Astrocyte of the cerebellum (primary cell): ENCODE measurements at places on chromosomes 6 and 20.

DNA sequence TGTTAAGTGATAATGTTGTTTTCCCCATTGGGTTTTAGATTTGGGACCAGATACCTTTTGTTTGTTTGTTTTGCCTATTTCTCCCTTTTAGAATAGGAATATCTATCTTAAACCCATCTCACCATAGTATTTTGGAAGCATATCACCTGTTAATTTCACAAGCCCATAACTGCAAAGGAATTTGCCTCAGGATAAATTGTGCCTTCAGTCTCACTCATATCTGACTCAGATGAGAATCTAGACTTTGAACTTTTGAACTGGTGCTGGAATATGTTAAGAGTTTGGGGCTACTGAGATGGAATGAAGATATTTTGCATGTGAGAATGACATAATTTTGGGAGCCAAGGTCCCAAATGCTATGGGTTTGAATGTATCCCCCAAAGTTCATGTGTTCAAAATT is 607.4 kb downstream of the HACE1 start:
- DNase-seq: no peak

DNA sequence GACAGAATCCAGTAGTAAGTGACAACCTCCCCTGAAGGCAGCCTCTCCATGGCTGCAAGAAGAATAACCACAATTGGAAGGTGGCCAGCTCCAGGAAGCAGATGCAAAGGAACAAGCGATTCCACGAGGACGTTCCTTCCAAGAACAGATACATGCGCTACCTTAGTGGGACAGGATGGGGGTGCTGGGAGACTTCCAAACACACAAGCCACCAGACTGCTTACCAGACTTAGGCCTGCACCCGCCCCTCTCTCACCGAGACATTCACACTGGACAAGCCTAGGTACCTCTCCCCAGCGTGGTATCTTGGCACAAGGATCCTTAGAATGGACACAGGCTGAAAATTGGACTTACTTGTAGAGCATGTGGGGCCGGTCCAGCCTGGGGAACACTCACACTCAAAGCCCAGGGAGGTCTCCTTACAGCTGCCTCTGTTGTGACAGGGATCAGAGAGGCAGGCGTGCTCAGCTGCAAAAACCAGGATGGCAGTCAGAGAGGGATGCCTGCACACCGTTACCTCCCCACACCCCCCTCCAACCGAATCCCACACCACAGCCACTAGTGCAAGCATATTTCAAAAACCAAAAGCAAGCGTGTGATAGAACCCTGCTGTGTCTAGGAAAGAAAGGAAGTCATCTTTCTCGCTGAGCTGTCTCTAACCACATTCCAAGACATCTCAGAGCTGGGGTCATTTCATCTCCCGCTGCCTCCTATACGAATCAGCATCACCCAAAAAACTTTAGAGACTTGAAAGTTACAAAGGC is 22.4 kb downstream of the JAG1 start:
- no peak for DNase-seq

DNA sequence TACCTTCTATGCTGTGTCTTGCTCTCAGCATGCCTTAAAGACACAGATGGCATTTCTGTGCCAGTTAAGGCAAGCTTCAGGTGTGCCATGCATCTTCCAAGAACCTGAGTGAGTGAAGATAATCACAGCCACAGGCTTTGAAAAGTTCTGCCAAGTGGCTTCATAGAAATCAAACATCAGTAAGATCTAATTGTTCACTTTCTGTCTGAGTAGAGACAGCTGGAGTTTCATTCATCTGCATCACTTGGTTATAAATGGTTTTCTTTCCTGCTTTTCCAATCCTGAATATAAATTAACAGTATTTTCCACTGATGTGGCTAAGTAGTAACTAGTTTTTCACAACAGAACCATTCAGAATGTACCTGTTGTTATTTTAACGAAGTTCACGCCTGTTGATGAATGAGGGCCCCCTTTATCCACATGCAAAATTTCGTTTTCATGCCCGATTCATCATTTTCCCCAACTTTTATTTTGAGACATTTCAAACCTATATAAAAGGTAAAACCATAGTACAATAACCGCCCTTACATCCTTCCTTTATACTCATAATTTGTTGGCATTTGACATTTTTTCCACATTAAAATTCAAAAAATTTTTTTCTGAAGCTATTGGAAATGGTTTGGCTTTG is 38.6 kb upstream of the KCNG1 start:
- no peak for DNase-seq

DNA sequence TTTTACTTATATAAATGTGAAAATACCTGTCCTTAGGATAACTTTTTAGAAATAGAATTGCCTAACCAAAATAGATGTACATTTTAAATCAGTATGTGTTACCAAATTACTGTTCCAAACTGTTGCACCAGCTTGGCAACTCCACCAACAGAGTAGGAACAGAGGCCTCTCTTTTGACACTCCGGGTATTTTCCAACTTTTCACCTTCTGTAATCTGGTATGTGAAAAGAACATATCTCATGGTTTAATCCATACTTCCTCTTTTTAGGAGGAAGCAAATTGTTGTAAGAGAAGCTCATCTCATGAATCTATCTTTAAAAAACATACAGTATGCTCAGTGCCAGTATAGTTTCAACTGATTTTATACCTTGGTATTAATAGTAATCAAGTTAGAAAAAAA is 24.9 kb downstream of the RNF144B start:
- no peak for DNase-seq

DNA sequence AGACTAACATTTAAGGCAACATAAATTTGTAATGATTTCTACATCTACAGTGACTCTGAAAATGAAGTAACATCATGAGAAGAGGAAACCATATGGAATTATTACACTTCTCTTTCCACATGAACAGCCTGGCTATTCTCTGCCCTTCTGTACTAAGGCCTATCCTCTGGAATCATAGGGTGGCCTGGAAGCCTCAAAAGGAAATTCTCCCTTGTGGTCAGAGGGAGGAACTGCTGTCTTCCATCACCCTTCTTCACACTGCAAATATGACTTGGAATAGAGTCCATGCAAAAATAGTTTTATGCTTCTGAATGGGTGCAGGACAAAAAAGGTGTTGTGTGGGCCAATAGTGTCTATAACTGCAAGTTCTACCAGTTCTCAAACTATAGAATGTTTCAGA is 44.6 kb upstream of the SH3BGRL2 start:
- DNase-seq: no peak

DNA sequence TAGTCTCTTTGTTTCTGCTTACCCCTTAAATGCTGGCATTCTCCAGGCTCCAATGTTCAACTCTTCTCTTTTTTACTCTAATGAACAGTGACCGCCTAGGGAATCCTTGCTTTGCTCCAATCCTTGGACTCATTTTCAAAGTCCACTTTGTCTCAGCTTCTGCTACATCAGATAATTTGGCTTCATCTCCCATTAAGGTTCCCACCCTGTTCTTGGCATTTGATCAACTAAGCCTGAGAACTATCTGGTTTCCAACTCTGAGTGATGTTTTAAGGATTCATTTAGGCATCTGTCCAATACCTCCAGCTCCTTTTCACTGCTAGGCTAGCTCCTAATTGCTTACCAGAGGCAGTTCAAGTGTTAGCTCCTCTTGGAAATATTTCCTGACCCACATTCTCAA is 64.9 kb downstream of the ME1 start:
- peak; percentile 69 for DNase-seq

DNA sequence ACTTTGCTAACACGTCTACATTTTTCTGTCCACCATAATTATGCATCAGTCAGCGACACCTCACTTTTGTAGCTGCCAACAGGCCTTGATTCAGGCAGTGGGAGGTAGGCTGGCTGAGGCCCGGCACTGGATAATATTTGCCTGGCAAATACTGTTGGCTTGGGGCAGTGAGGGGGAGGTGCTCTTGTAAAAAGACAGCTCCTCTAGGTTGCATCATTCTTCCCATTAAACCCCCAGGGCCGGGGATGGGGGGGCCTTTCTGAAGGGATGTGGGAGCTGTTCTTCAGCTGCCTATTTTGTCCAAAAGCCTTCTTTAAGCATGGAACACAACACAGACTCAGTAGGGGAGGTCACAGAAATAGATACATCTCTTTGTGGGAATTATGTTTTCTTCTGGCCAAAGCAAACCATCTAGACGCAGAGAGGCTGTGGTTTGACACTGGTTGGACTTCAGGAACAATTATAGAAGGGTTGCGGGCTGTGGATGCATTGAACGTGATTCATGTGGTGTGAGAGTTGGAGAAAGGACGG is 338.3 kb upstream of the NT5E start:
- peak; percentile 19 for DNase-seq

DNA sequence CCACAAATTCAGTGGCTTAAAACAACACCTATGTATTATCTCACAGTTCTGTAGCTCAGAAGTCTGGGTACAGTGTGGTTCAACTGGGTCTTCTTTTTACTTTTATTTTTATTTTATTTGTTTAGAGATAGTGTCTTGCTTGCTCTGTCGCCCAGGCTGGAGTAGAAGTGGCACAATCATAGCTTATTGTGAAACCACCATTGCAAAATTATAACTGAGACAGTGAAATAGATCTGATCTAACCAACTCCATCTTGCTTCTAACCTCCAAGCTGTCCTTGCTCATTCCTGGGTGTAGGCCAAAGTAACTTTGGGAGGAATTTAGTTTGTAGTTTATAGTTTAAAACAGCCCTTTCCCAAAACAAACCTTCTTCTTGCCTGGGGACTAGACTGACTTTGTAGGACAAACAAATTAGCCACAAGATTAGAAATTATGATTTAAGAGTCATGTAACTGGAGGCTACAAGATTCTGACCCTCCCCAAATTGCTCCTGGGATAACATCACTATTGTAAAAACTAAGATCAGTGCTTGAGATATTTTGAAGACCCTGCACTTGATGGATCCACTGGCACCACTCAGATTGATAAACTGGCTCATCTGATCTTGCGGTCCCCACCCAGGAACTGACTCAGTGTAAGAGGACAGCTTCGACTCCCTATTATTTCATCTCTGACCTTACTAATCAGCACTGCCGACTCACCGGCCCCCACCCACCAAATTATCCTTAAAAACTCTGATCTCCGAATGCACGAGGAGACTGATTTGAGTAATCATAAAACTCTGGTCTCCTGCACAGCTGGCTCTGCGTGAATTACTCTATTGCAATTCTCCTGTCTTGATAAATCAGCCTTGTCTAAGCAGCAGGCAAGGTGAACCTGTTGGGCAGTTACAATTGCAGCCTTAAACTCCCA is 193.4 kb upstream of the CDYL start:
- DNase-seq: no peak

- DNase-seq: no peak
Observed at GRCh38 chr6:165082636-165083035, 226.8 kb downstream of the C6orf118 start.

- peak; percentile 19 for DNase-seq
Observed at GRCh38 chr20:2005831-2006426, 12.1 kb upstream of the PDYN start.

DNA sequence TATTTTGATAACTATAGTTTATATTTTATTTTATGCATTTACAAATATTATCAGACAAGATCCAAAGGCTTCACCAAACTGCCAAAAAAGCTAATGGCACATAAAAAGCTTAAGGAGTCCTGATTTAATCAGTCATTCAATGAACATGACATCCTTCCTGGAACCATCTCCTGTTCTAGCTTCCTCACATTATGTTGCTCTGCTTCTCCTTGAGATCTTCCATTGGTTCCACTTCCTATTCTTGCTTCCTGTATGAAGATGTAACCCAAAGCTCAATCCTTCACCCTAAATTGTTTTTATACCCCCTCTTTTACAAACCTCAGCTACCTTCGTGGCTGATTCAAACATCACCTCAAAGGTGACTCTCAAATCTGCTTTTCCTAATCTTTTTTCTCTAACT is 4.5 kb upstream of the BRD2 start:
- DNase-seq: no peak

DNA sequence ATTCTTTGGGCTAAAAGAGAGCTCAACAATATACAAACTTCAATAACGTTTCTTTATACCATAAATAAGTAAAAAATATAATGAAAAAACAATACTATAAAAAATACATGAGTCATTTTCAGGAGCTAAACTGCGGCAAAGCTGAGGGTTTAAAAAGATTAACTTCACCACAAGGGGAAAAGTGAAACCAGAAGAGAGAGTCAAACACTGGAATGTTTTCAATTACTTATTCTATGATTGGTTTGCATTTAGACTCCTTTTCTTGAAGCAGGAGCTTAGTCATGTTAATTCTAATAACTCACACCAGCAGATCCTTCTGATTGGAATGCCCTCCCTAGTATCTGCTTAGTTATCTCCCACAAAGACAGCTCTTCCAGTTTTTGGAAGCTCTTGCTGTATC is 627.3 kb downstream of the UTRN start:
- DNase-seq: peak; percentile 72

DNA sequence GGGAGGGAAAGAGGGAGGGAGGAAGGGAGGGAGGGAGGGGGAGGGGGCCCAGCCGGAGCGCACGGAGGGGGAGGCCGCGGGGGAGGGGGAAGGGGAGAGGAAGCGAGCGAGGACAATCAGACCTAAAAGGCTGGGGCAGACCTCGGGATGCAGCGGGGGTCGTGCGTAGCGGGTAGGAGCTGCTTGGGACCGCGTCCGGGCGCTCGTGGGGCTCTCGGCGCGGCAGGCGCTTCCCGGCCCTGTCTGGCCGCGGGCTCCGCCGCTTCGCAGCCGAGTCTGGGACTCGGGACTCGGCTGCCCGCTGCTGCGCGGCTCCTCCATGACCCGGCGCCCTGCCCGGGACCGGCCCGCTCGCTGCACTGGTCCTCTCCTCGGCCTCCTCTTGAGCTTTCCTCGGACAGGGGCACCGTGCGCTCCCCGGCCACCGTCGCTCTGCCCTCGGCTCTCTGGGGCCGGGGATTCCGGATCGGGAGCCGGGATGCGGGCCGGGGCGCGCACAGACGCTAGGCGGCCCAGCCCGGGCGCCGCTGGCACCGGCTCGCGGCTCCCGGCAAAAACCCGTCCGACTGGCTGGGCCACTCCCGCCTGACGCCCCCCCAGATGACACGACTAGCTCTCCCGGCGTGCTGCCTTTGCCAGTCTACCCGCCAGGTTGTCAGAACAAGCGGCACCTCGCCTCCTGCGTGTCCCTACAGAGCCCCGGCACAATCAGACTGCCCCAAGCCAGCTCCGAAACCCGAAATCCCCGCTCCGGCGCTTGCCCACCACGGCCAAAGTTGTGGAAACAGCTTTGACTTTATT is 2.2 kb downstream of the TFAP2A start:
- no peak for DNase-seq

DNA sequence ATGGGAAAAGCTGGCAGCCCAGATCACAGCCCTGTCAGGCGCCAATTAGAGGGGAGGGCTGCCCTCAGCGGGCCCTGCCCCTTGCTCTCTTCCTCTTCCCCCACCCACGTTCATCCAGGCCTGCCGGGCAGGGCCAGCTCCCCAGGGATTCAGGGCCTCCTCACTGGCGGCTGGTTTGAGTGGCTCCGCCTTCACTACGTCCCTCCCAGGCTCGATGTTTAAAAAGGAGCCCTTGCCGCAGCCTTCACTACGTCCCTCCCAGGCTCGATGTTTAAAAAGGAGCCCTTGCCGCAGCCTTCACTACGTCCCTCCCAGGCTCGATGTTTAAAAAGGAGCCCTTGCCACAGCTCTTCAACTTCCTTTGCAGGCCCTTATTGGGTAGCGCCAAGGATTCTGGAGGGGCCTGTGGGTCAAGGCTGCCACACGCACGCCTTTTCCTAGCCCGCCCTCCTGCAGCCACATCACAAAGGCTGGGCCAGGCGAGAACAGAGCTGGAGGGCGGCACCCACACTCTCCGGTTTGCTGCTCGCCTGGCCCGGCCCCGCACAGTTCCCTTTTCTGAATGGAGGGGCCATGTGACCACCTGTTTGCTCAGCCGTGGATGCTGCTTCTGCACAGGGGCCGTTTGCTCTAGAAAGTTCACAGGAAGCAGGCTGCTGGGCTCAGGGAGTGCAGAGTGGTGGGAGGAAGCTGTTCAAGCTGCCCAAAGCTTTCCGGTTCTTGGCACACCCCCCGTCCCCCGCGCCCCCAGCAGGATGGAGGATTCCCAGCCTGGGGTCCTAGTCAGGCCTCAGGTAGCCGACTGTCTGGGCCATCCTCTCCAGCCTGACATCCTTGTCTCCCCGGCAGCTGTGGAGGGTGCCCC is 1.6 kb downstream of the SLC17A9 start:
- DNase-seq: no peak
